ENCODE measurements at places on chromosomes 6 and 20.

DNA sequence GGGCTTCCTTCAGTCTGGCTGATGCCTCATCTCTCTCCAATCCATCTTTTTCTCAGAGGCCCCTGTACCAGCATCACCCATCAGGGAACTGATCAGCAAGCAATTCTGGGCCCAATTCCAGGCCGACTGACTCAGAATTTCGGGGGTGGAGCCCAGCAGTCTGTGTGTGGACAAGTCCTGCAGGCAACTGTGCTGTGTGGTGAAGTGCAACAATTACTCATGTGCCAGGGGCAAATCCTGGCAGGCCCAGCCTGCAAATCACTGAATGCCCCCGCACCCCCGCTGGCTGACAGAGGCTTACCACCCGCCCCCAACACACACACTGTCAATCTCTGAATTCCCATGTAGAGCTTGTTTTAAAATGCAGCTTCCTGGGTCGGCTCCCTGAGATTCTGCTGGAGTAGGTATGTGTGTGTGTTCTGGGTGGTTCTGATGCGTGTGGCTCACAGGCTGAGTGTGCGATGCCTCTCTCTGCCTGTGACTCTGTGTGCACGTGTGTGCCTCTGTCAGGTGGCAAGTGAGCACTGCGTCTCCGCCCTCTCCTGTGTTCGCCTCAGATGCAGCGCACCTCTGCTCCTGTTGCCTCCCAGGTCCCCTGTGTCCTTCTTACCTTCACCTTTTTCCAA, 45.4 kb downstream of the SSR1 start:
- DNase-seq: peak; percentile 93

DNA sequence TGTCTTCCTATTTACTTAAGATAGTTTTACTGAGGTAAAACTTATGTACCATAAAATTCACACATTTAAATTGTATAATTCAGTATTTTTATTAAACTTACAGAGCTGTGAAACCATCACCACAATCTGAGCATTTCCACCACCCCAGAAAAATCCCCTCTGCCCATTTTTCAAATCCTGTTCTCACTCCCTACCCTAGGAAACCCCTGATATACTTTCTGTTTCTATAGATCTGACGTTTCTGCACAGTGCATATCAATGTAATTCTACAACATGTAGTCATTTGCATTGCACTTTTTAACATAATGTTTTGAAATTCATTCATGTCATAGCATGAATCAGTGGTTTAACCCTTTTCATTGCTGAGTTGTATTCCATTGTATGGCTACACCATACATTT, 96.7 kb upstream of the OPRM1 start:
- DNase-seq: no peak

DNA sequence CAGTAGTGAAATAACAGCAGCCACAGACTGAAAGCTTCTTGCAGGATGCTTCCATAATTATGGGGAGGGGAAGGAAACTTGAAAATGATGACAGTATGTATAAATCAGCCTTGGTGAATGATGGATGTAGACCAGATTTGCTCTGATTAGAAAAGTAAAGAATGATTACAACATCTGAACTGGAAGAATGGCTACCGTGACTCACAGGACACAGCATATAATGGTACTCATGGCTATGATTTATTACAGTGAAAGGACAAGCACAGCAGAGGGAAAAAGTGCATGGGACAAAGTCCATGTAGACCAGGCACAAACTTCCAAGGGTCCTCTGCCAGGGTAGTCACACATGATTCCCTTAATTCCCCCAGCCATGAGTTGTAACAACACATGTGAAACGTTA, 70.7 kb upstream of the POPDC3 start:
- no peak for DNase-seq

GRCh38 chr6:126807876-126808275, 310.6 kb upstream of the RSPO3 start:
- peak; percentile 35 for DNase-seq

DNA sequence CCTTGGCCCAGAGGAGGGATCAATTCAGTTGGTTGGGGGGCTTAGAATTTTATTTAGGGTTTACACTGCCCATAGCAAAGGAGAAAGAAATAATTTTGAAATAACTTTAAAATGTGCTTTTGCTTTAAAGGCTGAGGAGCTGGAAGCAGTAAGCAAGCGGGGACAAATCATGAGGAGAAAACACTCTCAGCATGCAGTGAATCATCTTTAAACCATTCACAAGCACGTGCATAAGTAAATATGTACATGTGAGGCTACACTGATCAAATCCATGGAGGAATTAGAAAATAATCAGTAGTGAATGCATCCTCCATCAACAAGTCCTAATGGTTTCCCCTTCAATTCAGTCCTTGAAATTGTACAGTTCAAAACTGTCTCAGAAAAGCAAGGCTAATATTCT, 181.0 kb downstream of the MTFR2 start:
- peak; percentile 70 for DNase-seq

DNA sequence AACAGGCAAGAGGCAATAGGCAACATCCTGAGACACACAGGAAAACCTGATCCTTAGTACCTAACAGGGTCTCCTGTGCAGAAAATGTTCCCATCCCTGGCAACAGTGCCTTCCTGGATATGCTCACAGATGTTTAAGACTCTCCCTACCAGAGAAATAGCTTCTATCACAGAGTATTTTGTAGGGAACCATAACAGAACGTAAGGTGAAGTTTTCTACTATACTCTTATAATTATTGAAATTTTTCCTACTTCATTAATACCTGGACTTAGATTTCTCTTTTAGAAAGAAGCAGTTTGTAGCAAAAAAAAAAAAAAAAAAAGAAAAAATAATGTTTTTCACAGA, 33.5 kb upstream of the LGSN start:
- no peak for DNase-seq

DNA sequence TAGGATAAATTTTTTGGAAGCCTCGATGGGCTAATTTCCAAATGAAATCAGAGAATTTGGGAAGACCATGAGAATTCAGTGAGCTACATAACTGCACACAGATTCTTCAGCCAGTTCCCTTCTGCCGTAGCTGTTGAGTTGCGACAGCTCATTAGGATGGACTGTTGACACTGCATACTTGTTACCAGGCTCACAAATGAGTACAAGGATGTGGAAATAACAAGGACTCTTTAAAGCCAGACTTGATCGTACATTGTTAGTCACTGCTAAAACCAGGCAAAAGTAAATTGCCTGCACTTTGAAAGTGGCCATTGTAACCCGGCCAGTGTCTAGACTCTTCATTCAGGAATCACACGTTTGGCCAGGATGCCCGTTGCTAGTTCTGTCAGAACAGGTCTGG, 37.0 kb downstream of the NDUFAF5 start:
- peak; percentile 7 for DNase-seq

- DNase-seq: no peak
These were observed 4.8 kb downstream of the SAMD10 start for GRCh38 chr20:63974402-63975200.
